ENCODE measurements at places on chromosomes 2 and 18.
A peak's percentile ranks its signal among the peaks of the same experiment; 100 is the strongest.

DNA sequence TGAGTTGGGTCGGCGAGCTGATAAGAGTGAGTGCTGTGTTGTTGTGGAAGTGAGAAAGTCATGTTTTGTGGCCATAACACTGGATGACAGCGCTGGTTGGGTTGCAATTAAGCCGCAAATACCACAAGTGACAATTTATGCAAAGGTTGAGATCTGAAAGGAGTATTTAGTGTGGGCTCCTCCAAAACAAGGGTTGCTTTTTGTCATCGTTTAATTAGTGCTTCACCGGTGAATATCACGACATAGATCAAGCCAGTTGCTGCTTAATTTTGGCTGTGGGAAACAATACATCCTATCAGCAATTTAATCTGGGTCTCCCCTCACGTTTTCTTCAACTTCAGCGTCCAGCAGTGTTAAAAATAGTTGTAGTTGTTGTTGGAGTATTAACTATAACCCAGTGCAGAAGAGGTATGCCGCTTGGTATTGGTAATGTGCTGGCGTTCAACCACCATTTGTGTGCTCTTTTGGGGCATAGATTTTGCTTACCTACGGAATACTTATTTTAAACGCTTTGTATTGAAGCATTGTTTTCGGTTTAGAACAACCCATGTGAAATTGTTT is 662 bp downstream of the ACVR2A start:
- DNase-seq, result peak; percentile 37

GRCh38 chr2:23379220-23379695 is 5.7 kb upstream of the KLHL29 start:
- DNase-seq, result peak; percentile 26

- no peak for DNase-seq
Observed at GRCh38 chr2:109289504-109290222, 160.7 kb downstream of the SH3RF3 start.

DNA sequence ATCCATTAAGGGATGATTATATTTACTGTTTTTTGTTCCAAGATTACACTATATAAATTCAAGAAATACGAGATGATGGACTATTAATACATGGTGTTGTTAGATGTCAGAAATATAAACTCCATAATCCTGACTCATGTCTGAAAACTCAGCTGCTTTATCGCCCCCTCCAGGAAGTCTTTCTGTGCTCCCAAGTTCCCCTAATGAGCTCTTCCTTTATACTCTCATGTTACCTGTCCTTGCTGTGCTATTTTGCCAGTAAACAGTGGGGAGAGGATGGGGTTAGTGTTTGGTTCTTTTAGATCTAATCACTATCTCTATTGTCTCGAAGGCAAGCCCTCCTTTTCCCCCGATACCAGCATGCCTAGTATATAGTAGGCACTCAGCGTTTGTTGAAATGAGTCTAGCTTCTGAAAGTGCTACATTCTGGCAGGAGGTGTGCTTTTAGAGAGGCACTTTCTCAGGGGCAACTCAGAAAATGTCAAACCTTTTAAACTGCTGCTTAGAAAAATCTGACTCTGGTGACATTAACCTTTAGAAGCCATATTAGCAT is 21.4 kb upstream of the BARD1 start:
- DNase-seq, result peak; percentile 42

DNA sequence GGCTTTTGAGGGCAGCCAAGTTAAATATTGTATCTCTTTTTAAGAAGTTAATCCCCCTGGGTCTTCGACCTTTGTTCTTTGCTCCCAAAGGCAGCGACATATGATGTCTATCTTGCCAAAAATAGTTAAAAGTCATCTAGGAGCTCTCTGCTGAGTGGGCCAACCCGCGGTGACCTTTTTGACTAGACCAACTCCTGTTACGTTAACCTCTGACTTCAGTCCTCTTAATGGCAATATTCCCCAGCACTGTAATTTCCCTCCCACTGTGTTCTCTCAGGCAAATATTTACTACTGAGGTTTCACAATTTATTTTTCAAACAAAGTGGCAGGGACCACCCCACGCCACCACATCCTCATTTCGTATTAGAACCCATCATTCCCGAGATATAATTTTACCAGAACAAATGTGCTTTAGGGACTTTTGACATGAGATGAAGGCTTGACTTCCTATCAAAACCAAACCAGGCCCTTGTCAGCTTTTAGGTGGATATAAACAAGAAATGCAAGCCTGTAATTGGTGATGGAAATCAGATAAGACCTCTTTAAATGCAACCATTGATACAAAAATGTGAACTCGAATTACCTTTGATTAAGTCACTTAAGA is 764.7 kb downstream of the SATB2 start:
- DNase-seq, result no peak

- DNase-seq, result no peak
Observed at GRCh38 chr18:23020555-23021294, 87.6 kb downstream of the RBBP8 start.

- no peak for DNase-seq
Observed at GRCh38 chr2:224751996-224752698, 36.0 kb upstream of the CCDC195 start.

DNA sequence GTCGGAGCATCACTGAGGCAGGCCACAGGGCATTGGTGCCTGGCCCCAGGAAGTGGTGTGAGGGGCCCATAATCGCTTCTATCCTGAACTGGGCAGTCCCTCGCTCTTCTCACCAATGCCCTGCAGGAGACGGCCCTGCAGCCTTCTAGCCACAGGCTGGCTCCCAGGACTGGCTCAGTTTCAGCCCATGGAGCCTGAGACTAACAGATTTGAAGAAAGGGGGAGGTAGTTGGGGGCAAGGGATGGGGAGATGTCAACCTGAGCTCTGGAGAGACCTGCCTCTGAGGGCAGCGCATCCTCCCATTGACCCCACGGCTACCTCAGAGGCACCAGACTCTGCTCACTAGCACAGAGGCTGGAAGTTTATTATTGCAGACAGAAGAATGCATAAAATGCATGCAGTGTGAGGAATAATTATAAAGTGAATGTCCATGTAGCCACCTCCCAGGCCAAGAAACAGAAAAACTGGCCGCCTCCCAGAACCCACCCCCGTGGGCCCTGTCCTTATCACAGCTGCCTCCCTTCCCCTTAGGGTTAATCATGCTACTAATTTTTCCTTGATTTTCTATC is 1.4 kb downstream of the TOGARAM2 start:
- DNase-seq, result no peak

DNA sequence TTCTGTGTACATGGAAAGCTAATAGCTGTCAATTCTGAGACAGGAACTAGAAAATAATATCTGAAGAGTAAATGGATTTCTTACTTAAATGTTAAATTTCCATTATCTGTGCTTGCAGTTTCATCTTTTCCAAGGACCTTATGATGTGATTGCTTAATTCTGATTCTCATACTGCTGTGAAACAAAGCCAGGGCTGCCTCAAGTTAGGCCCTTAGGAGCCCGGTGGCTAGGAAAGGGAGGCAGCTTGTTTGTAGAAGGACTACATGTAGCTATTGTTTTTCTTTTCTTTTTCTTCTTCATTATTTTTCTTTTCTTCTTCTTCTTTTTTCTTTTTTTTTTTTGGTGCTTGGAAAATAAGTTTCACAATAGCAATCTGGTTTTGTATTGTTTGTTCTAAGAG is 50.5 kb downstream of the XRCC5 start:
- DNase-seq, result no peak

DNA sequence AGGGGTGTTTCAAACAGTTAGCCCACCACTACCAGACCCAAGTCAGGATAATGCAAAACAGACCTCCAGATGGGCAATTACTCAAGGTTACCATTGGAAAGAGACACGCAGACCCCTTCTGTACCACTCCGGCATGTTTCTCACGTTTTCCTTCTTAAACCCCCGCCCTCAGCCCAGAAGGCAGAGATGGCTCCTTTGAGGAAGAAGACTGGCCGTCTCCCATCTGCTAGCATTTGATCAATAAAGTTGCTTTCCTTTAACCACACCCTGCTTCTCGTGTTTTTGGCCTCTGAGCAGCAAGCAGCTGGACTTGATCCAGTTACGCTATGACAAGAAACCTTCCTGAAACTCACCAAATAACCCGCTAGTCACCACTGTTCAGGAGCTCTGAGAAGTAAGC is 1012.4 kb upstream of the GYPC start:
- no peak for DNase-seq

GRCh38 chr2:151361674-151362370 is 4.4 kb downstream of the TNFAIP6 start:
- peak; percentile 11 for DNase-seq

- DNase-seq, result no peak
Observed at GRCh38 chr18:3225588-3225987, 5.8 kb upstream of the MYOM1 start.

All from ELR (cell line).